ENCODE measurements at places on chromosomes 3 and 15. TPM values are rescaled to one million over a fixed set of nuclear protein-coding genes. Genes with fewer than 3 reads are reported as not detected.

ZPLD1 gene
- total RNA-seq, result not detected

- no peak for DNase-seq
These were observed 1445.6 kb downstream of the SI start for GRCh38 chr3:163632722-163633121.

GABRR3 gene
- not detected for total RNA-seq

HTR3D gene
- not detected for total RNA-seq

GRCh38 chr3:146470425-146470990, 1.1 kb upstream of the PLSCR2 start:
- no peak for DNase-seq
